Thoracic aorta endothelial cell (primary cell): ENCODE measurements at places on chromosomes 1 and 21. TPM values are rescaled to one million over a fixed set of nuclear protein-coding genes. Genes with fewer than 3 reads are reported as not detected.

The OLIG2 gene
- not detected in 2 replicates for total RNA-seq

The MUTYH gene
- 10.9 and 13.1 TPM in 2 replicates for total RNA-seq

The CFHR3 gene
- total RNA-seq = not detected in 2 replicates

The FCRL2 gene
- not detected in 2 replicates for total RNA-seq

The RPE65 gene
- total RNA-seq = not detected in 2 replicates

The DCST2 gene
- 0.29 TPM in 1 of 2 replicates, not detected in the other for total RNA-seq

The SLC45A1 gene
- 0.40 and 0.57 TPM in 2 replicates for total RNA-seq

The KCND3 gene
- not detected in 2 replicates for total RNA-seq

The MTARC2 gene
- 8.1 and 14.1 TPM in 2 replicates for total RNA-seq

The SLFNL1 gene
- 0.27 and 0.29 TPM in 2 replicates for total RNA-seq

The KDF1 gene
- not detected in 2 replicates for total RNA-seq

The CHRM3 gene
- 0.13 and 2.6 TPM in 2 replicates for total RNA-seq

The FAM163A gene
- total RNA-seq = not detected in 2 replicates

The NCAM2 gene
- 0.13 and 0.22 TPM in 2 replicates for total RNA-seq

The ACKR1 gene
- 0.13 and 0.43 TPM in 2 replicates for total RNA-seq

The ADCY10 gene
- under 0.01 and 0.07 TPM in 2 replicates for total RNA-seq

The CD1D gene
- total RNA-seq = not detected in 2 replicates

The SLC44A3 gene
- 0.14 and 1.1 TPM in 2 replicates for total RNA-seq

The C1orf185 gene
- not detected in 2 replicates for total RNA-seq
